ENCODE measurements at places on chromosomes 13 and 19.

DNA sequence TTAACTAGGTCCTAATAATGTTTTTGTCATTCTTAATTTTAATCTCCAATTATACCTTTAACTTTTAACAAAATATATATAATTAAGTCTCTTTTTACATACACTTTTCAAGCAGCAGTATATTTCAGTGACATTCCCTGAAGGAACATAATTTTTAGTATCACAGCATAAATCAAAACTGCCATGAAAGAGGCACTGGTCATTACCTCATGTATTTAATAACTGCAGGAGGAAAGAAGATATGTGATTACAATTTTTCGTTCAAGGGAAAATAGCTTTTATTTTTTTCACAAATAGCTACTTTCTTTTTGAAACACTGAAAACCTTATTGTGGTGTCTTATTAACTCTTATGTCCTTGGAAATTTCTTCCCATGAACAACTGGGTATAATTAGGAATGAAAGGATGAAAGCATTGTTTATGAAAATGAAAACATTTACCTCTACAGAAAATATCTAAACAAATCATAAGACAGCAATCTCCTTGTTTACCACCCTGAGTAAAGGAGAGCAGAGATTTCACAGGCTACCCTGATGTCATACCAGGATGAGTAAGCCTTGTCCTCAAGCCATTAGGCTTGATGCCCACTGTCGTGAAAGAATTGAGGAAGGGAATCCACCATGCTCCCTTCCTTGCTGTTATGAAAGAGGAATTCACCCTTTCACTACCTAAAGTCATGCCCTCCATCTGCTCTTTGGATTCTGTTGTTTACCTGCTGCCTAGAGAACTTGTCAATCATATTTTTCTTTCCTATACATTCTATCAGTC lies 877.2 kb upstream of the PCDH20 start:
- DNase-seq: no peak

- no peak for DNase-seq
Measured at GRCh38 chr13:53631511-53631910, 602.9 kb downstream of the OLFM4 start.

- no peak for DNase-seq
Measured at GRCh38 chr13:43289470-43290255, 266.3 kb downstream of the DNAJC15 start.

DNA sequence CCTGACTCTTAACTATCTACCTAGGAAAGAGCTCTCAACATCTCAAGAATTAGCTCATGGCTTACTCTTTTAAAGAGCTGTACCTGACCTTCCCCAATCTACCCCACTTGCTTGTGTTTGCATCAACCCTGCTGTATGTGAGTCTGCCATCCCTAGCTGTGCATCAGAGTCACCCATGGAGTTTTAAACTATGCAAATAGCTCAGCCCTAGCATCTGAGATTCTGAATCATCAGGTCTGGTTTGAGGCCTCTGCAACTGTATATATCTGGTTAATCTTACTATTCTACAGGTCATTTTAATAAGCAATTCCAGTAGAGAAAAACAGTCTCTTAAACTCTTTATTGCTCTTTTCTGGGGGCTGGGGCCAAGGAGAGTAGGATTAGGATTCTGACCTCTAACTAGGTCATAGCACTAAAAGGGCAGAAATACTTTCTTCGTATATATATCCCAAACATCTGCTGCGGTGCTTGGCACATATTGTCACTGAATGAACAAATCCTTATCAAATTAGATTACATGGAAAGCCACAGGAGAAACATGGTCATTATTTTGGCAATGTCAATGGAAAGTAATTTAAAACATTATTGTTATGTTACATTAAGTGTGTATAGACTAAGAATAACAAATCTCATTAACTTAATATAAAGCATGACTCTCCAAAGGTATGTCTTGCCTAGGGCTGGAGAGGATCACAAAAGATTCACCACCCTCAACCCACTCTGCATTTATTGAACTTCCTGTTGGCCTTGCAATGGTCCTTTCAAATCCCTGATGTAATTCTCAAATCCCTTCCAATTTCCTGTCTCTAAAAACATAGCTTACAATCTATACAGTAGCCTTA lies 232.2 kb downstream of the DACH1 start:
- no peak for DNase-seq

DNA sequence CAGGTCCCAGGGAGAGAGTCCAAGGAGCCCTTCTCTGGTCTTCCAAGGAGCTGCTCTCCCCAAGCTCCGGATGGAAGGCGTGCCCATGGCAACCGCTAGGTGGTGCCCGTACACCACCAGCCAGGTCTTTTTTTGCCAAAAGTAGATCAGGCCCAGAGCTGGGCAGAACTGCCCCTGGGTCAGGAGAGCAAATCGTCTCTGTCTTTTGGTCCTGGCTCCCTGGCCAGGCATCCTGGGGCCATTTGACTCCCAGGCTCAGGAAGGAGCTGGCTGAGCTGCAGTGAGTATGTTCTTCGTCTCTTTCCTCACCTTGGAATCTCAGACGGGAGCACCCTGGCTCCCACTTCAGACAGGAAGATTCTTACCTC lies 24.6 kb upstream of the BCL3 start:
- peak; percentile 66 for DNase-seq

GRCh38 chr19:49559443-49559842 lies 20.9 kb downstream of the NOSIP start:
- DNase-seq: no peak

- DNase-seq: peak; percentile 34
Measured at GRCh38 chr19:2424686-2425621, 2.4 kb downstream of the TIMM13 start.

- DNase-seq: peak; percentile 76
Measured at GRCh38 chr19:48469289-48469881, at the start of gene CYTH2. TSS of gene CYTH2 (plus strand) at chr19:48469369. CDS start at chr19:48469508, 139 bp downstream.

DNA sequence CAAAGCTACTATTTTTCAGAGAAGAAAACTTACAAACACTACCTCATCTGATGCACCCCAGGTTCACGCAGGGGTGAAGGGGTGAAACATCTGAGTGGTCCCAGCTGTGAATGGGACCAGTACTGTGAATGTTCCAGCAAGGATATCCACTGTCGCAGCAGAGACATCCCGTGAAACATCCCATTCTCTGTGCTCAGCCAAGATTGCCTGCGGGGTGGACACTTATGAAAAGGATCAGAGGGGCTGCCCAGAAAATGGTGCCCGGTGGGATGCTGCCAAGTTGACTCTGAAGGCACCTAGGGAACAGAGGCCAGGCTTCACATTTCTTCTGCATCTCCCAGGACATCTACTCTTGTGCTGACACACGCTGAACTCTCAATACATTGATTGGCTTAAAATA lies 15.9 kb downstream of the IRS2 start:
- no peak for DNase-seq

DNA sequence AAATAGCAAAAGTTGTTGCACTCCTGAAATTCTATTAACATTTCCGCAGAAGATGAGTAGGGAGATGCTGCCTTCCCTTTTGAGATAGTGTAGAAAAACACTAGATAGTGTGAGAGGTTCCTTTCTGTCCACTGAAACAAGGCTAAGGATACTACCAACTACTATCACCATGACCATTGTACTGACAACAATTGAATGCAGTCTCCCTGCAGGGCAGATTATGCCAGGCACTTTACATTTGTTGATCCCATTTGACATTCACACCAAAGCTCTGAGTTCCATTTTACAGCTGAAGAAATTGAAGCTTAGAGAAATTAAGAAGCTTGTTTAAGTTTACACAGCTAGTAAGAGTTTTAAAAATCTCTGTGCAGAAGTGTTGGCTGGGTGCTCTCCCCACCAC lies 55.0 kb downstream of the CYSLTR2 start:
- no peak for DNase-seq

All from dorsolateral prefrontal cortex (tissue), 122 donors.